ENCODE measurements at places on chromosomes 6 and 20.

- no peak for DNase-seq
Observed at GRCh38 chr6:116102873-116103272, 2.2 kb downstream of the NT5DC1 start.

DNA sequence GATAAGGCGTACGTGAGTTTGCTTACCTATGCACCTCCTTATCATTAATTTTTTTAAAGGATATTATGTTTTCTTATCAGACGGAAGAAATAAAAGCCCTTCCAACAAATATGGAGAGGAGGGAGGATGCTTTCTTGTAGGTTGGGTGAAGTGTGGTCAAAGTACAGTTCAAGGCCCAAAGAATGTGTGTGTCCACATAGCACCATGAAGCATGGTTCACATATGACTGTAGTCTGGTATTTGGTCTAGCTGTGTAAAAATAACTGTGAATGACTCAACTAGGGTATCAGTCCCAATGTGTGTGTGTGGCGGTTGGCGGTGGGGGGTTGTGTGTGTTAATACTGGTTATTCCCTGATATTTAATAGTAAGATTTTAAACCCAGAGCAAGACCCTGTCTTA lies 212.7 kb downstream of the TMEM242 start:
- DNase-seq, result no peak

DNA sequence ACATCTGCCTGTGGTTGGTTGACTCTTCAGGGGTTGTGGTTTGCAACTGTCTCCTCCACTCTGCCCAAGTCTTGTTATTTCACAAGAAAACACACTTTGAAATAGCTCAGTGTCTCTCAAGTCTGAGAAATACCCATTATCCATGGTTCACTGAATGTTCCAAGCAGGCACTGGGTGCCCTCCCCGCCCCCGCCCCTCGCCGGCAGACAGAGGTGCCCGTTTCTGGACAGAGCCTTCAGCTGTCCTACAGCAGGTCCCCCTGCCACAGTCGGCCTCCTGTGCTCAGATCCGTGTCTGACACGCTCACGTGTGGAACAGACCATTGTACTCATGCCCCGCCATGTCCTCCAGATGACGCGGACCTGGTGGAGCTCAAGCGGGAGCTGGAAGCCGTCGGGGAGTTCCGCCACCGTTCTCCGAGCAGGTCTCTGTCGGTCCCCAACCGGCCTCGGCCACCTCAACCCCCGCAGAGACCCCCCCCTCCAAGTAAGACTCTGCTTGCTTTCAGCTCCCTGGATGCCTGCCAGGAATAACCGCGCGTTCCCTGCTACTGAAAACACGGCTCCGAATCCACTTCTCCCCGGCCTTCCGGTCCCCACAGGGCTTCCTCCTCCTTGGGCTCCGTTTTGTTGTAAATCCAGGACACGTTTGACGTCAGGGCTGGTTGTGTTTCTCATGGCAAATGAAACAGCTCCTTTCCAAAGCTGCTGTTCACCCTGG lies 81.4 kb downstream of the SERAC1 start:
- no peak for DNase-seq

DNA sequence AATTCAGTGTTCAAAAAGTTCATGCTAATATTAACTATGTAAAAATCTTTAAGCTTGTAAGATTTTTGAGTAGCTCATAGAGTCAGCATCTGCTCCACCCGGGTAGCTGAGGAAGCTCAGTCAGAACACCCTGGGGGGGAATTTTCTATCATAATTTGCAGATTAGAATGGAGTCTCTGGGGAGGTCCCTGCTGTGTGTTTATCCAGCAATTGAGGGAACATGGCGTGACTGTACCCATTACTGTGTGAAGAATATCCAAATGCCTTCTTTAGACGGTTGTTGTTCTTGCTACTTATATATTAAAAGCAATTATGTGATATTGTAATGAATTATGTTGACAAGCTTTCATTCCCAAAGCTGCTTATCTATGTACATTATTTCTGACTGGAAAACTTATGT lies 64.8 kb downstream of the AIG1 start:
- no peak for DNase-seq

DNA sequence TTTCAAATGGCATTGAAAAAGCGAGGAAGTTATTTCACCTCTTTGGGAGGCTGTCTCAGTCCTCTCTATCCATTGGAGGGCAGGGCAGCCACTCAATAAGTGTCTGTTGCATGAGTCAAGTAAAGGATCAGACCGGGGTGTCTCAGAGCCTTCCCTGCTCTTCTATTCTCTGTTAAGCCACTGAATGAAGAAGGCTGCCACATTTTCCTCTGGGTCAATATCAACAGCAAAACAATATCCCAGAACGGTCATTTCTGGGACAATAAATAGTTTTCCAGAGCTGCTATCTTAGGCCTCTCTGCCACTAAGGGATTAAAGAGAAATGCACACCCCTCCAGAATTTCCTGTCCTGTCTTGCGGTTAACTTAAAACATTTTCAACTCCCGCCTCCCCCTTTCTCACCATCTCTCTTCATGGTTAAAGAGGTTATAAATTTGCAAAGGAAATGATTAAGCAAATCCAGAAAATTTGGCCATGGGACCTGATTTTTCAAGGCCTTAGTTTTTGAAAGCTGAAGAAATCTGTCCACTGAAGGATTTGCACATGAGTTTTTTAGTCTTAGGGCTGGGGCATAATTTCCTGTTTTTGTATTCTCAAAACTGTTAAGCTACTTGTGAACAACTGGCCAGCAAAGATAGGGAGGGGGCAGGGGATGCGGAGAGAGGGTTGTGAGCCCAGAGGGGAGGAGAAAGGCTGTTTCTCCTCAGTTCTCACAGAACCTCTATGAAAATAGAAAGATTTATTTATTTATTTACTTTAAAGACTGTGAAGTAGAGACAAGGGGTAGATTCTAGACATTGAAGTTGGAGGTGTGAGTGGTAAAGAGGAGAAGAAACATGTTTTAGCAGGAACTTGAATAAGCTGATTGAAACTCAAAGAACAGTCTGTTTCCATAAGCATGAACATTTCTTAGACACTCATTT lies 135.7 kb downstream of the BCAS1 start:
- DNase-seq, result no peak

GRCh38 chr20:8796088-8796660 lies 272.7 kb upstream of the PLCB4 start:
- no peak for DNase-seq

DNA sequence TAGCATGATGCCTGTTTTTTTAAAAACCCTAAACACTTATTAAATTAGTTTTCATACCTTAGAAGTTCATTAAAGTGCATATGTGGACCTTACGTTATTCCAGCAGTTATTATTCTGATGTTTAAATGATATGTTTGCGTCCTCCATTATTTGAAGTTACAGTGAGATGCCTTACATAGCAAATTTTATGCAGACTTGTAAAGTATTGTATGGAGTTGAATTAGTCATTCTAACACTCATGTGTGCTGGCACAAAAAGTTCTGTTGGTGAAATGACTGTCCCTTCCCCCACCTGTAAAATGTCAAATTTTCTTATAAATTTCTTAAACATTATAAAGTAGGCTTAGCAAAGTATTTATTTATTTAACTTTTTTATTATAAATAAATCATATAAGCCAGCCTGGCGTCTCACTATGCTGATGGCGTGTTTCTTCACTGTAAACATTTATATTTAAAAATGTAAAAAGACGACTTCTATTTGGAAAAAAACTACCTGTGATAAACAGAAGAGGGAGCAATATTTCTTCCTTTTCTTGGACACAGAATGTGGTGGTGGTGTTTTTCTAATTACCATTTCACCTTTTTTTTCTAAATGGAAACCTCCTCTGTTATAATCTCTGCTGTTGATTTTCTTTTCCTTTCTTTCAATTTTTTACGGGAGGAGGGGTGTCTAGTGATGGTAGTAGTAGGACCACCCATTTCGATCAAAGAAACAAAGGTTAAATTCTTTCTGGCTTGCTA lies 155.4 kb downstream of the RFPL4B start:
- DNase-seq, result no peak

DNA sequence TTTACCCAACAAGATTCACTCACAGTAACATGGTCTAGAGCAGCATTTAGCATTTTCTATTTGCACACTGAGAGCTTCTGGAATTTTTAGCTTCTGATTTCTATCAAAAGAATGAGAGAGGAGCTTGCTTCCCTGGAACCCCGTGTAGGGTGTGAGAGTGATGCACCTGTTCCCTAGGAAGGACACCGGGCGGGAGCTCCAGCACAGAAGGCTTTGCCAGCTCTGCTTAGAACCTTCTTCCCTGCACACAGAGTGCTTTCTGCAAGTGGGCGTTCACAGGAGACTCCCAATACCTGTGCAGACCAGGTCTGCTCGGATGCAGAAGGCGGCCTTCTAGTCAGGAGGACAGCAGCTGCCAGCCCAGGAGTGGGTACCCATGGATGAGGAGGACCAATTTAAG lies 217.3 kb downstream of the TBXT start:
- DNase-seq, result no peak

DNA sequence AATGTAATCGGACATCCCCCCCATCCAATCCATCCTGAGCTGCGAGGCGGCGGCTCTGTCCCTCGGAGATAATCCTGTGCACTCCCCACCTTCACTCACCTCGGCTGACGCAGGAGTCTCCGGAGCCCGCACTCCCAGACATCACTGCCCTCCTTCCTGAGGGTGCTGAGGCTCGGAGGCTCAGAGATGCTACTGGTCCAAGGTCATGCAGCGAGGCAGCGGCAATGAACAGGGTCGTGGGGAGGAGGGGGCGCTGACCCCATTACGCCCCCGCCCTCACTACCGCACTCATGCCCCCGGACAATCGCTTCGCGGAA lies 485 bp downstream of the ADISSP start:
- no peak for DNase-seq

- no peak for DNase-seq
Observed at GRCh38 chr6:116398316-116399010, 27.7 kb downstream of the DSE start.

- DNase-seq, result no peak
Observed at GRCh38 chr6:120994573-120994967, 339.7 kb downstream of the TBC1D32 start.

GRCh38 chr6:35552285-35552917 lies 39.7 kb upstream of the TULP1 start:
- DNase-seq, result no peak

DNA sequence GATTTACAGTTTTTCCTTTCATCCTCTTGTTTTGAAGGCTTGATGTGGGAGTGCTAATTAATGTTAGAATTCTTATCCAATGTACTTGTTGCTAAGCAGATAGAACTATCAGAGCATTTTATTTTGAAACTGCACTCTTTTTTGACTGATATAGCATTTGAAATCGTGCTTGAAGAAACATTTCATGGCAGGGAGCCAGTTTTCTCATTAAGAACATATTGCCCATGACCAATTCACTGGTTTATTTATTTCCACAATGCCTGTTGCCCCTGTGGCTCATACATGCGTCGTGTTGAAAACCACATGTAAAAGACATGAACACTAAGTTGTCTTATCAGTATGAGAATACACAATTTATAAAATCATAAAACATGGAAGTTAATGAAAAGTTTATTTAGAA lies 479.7 kb upstream of the FLRT3 start:
- DNase-seq, result no peak

GRCh38 chr6:90304308-90304707 lies 7.7 kb upstream of the BACH2 start:
- no peak for DNase-seq

- DNase-seq, result no peak
Observed at GRCh38 chr6:166763606-166764472, 136.8 kb upstream of the RPS6KA2 start.

DNA sequence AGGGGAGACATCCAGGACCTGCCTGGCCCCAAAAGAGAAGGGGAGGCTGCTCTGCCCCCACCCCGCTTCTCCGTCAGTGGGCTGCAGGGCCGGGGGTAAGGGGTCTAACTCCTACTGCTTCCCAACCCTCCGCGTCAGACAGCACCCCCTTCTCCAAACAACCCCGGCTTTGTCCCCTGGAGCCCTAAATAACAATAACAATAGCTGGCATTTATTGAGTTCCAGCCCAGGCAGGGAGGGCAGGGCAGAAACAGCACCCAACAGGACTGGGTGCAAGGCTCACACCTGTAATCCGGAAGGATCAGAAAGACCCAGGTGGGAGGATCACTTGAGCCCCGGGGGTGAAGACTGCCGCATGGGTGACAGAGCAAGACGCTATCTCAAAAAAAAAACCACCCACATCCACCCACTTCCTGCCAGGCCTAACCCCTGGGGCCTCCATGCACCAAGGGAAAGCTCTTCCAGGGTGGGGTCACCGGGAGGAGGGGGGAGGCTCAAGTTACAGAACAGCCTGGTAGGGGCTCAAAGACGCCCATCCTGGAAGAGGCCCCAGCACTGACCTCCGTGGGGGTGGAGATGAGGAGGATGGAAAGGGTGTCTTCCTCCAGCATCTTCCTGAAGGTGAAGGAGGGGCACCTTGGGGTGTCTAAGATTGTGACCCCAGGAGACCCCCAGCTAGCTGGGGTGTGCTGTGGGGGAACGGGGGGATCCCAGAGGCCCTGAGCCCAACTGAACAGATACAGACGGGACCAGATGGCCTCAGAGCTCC lies 1.3 kb upstream of the FNDC11 start:
- DNase-seq, result no peak

GRCh38 chr6:123777563-123777962 lies 26.1 kb upstream of the NKAIN2 start:
- no peak for DNase-seq

DNA sequence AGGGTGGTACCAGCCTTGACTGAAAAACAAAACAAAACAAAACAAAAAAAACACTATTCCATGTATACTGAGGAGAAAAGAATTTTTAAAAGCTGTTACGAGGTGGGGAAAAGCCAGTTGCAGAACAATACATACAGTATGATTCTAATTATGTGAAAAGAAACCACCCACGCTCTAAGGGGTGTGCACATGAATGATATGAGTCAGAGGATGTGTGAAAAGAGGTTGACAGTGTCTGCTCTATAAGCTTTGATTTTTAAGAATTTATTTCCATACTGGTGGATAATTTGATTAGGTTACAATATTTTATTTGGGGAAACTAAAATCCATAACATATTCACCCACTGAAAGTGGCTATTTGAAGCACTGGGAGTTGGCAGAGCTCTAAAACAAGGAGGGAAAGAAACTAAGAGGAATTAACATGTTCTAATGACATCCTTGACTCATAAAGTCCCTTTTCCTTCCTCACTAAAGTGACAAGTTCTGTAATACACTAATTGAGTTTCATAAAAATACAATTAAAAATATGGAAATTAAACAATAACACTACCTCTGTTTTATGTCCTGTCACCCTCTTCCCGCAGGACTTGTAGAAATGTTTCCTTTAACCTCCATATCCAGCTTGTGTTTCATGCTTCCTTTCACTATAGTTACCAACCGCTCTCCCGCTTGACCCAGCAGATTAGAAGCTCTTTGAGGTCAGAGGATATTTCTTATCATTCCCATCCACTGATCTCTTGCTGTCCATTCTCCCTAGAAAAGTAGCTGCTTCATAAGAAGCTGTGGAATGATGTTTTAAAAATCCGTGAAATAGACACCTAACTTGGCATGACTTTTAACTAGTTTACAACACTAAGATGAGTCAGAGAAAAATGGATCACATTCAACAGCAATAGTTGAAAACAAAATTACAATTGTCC lies 118.6 kb upstream of the CCDC28A start:
- no peak for DNase-seq

GRCh38 chr6:68649669-68650068 lies 14.6 kb downstream of the ADGRB3 start:
- DNase-seq, result no peak

- DNase-seq, result no peak
Observed at GRCh38 chr20:60271597-60271996, 313.4 kb downstream of the CDH26 start.

GRCh38 chr6:80605165-80605989 lies 498.9 kb downstream of the BCKDHB start:
- DNase-seq, result no peak
